Esophagus squamous epithelium (tissue), 5 donors: ENCODE measurements at places on chromosomes 12 and 14.
A peak's percentile ranks its signal among the peaks of the same experiment; 100 is the strongest.

DNA sequence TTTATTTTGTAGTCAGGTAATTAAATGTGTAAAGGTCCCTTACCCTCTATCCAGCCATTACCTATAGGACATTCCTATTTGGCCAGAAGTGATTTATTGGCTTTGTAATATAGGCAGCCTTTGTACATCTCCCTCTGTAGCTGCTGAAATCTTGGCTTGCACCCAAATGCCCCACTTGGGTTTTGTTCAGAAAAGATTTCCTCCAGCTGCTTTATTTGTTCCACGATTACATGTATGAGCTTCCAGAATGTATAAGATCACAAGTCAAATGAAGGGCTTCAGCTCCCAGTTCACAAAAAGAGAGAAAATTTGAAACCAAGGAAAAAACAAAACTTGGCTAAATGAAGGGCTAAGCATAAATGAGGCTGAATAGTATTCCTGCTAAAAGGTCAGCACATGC is 103.4 kb downstream of the EFCAB11 start:
- no peak for DNase-seq

DNA sequence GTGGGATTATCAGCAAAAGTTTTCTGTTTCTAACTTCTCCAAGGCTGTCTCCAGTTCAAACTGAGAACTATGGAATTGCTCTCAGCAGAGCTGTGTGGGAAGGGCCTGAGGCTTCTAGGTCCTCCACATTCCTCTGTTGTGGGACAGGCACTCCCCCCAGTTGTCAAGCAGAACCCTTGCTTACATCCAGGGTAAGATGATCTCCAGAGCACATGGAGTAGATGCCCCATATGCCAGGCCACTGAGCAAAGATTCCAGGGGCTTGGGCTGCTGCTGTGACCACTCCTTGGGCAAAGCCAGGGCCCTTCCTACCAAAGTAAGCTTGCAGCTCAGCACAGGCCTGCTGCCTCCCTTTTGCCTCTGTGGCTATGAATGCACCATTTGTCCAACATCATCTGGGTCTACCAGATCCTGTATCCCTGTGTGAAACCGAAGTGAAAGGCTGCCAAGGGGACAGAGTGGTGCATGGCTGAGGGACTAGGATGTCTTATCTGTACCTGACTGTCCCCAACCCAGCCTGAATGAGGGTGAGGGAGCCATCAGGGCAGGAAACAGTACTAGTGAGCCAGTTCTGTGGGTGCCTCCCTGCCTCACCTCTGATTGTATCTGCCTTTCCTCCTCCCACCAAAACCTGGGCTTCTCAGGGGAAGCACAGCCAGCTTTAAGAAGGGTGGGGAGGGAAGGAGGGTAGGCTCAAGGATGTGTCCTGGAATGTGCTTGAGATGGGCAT is 13.1 kb upstream of the ESPL1 start:
- no peak for DNase-seq

DNA sequence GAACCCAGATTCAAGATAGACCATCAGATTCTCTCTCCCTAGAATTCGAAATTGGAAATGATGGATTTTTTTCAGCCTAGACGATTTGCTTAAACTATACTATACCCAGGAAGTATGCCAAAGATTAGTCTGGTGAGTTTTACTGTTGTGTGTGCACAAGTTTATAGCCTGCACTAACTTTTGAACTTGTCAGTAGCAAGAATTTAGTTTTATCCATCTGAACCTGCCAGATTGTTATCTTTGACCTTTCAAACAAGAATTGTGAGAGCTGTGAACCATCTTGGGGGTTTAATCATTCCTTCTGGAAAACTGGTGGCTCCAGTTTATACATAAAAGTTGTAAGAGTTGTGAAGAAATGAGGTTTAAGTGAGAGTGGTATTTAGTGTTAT is 243.5 kb upstream of the DAAM1 start:
- no peak for DNase-seq

- DNase-seq = no peak
Observed at GRCh38 chr12:132740652-132741051, 21.0 kb downstream of the ANKLE2 start.

GRCh38 chr12:102642199-102642598 is 161.8 kb upstream of the IGF1 start:
- DNase-seq = no peak

DNA sequence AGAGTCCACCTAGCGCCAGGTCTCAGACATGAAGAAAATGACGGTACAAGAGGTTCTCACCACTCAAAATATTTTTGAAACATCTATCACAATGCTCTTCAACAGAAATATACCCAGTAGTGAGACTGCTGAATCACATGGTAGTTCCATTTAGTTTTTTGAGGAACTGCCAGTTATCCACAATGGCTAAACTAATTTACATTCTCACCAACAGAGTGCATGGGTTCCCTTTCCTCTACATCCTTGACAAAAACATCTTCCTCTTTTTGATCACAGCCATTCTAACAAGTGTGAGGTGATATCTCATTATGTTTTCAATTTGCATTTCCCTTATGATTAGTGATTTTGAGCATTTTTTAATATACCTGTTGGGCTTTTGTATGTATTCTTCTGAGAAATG is 5.7 kb upstream of the GPR65 start:
- no peak for DNase-seq

- no peak for DNase-seq
Observed at GRCh38 chr12:77795699-77796098, 35.0 kb upstream of the NAV3 start.

GRCh38 chr14:58645641-58646040 is 7.9 kb downstream of the DACT1 start:
- DNase-seq = no peak

- no peak for DNase-seq
Observed at GRCh38 chr14:105908481-105908911, 382.1 kb downstream of the TMEM121 start.

- no peak for DNase-seq
Observed at GRCh38 chr14:103560691-103561090, 1.8 kb downstream of the BAG5 start.

DNA sequence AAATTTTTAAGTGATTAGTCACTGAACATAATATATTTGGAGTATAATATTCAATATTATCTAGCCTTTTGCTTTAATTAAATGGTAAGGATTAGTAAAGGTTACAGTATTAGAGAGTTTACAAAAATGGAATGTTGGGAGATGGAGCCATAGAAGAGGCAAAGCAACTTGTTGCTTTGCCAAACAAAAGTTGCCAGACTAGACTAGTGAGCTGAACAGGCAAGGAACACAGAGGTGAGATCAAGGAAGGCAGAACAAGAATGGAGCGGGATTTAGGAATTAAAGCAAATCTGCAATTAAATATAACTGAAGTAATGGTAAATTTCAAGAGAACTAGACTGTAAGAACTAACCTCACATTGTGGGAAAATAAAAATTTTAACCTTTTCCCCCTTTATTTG is 5.1 kb downstream of the ARF6 start:
- DNase-seq = no peak

DNA sequence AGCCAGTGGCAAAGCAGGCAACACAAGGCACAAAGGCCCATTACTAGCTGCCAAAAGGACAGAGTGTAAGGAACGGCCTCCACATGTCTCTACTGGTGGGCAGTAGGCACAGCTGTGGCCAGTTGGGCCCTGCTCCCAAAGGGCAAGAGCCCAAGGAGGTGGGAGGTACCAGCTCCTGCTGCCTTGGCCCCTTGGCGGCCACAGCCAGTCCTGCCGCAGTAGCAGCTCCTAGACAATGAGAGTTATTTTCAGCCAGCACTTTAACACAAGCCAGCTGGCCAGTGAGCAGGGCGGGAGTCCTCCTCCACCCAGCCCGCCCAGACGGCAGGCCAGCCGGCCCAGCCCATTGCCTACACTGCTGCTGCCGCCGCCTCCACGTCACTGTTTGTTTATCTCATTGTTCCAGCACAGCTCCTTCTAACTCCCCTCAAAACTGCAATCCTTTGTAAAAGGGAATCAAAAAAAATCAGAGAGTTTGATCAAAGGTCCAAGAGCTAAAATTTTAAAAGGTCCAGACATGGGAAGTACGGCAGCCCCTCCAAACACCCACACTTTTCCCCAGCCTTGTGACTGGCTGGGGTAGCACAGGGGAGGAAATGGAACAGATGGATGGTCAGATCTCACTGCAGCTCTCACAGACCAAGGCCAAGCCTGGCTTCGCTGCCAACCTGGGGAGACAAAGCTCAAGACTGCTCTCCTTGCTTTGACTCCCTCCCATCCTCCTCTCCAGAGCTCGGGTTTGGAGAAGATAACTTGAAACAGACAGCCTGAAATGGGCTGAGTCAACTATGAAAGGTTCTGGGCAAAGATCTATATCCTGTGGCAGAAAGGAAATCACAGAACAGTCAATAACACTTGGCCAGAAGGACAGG is 33.5 kb downstream of the FMNL3 start:
- peak; percentile 26 for DNase-seq

GRCh38 chr14:79992407-79993198 is 218.7 kb downstream of the DIO2 start:
- DNase-seq = no peak

DNA sequence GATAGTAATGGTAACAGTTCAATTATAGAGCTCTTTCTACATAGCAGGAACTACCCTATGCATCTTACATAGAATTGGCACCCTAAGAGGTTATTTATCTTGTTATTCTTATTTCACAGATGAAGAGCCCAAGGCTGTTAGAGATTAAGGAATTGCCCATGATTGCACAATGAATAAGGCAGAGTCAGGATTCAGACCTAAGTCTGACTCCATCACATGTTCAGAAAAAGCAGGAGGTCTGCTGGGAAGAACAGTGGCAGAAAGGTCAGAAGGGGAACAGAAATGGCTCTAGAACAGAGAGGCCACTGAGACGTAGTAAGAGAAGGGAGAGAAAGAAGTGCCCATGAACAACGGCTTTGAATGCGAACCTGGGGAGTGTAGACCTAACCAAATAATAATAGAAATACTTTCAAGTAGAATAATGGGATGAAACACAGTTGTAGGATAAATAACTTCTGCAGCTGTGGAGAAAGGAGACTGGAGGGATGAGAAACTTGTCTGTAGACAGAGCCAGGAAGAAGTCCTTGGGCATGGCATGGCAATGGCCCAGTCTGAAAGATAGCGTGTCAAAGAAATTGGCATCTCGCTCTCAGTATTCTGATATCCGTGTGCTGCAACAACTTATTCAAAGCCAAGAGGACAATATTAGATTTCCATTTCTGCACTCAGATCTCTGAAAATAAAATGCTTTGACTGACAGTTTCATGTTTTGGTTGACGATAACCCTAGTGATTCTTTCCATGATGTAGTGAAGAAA is 17.6 kb downstream of the MYBPC1 start:
- no peak for DNase-seq

DNA sequence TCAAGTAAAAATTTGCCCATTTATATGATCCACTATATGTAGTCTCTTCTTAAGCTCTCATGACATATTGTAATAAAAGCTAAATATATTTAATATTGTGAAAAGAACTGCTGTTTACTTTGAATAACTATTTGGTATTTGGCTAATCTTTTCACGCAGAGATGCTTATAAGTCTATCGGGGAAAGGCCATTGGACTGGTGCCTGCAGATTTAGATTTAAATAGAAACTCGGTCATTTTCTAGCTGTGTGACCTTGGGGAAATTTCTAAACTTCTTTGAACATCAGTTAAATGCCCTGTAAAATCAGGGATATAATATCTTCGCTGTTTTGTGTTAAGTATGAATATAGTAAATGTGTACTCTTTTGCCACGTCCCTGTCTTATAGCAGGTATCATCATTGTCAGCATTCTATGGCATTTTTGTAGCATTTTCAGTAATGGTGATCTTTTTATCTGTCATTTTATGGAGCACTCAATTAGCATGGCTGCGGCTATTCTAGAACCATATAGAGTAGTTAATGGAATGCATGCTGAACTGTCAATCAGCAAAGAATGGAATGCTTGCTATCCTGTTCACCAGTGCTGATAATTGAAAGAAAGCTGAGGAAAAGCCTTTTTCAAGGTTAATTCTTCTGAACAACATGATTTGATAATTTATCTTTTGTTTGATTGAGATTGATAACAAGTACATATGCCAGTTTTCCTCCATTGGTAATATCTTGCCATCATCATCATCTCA is 181.2 kb downstream of the TMTC2 start:
- no peak for DNase-seq

GRCh38 chr14:92973798-92974372 is 50.9 kb downstream of the CHGA start:
- DNase-seq = no peak

DNA sequence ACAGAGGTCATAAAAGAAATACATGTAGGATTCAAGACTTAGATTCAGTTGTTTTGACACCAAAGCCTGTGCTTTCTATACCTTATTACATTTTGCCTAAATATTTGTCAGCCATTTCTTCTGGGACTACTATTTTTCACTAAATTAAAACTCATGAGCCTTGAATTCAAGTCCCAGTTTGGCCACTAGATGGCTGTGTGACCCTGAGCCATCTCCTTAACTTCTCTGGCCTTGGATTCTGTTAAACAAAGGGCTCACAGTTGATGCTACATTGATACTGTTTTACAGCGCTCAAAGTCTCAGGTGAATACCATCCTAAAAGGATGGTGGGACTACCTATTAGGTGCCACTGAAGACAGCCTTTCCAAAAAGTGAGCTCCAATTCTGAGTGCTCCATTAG is 39.6 kb upstream of the CCDC198 start:
- DNase-seq = no peak

- peak; percentile 14 for DNase-seq
Observed at GRCh38 chr14:52313903-52314594, at the start of gene PTGER2. Gene PTGER2, plus strand, starts transcription at chr14:52314312. Its CDS starts 237 bp downstream, at chr14:52314549.

DNA sequence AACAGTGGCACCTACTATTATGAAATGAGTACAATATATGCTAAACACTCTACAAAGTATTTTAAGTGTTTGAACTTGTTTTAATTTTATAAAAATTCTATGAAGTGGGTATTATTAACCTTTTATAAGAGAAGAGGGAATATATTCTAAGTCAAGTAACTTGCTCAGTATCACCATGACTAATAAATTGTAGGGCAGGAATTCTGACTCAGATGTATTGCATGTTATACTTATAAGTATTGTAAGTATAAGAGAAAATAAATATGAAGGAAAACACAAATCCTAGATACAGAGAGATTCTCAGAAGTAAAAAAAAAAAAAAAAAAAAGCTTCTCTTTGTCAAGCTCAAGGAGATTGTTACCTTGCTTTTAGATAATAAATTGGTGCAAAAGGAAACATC is 893.2 kb downstream of the SLC16A7 start:
- DNase-seq = no peak

DNA sequence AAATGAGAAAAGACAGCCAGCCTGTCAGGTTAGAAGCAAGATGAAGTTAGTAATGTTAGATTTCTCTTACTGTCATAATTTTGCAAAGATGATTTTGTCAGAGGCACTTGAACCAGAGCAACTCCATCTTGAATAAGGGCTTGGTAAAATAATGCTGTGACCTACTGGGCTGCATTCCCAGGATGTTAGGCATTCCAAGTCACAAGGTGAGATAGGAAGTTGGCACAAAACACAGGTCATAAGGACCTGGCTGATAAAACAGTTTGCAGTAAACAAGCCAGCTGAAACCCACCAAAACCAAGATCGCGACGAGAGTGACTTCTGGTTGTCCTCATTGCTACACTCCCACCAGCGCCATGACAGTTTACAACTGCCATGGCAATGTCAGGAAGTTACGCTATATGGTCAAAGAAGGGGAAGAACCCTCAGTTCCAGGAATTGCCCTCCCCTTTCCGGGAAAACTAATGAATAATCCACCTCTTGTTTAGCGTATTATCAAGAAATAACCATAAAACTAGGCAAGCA is 1313.5 kb upstream of the TMEM132C start:
- DNase-seq = no peak

- DNase-seq = no peak
Observed at GRCh38 chr14:94677747-94678146, 65.6 kb downstream of the SERPINA3 start.

- DNase-seq = no peak
Observed at GRCh38 chr12:46406352-46407027, 33.9 kb upstream of the SLC38A2 start.

GRCh38 chr12:29103539-29103974 is 45.5 kb upstream of the FAR2 start:
- no peak for DNase-seq
